Retina (tissue), 1 donor: ENCODE measurements at places on chromosomes 7 and 10.
A peak's percentile ranks its signal among the peaks of the same experiment; 100 is the strongest.

DNA sequence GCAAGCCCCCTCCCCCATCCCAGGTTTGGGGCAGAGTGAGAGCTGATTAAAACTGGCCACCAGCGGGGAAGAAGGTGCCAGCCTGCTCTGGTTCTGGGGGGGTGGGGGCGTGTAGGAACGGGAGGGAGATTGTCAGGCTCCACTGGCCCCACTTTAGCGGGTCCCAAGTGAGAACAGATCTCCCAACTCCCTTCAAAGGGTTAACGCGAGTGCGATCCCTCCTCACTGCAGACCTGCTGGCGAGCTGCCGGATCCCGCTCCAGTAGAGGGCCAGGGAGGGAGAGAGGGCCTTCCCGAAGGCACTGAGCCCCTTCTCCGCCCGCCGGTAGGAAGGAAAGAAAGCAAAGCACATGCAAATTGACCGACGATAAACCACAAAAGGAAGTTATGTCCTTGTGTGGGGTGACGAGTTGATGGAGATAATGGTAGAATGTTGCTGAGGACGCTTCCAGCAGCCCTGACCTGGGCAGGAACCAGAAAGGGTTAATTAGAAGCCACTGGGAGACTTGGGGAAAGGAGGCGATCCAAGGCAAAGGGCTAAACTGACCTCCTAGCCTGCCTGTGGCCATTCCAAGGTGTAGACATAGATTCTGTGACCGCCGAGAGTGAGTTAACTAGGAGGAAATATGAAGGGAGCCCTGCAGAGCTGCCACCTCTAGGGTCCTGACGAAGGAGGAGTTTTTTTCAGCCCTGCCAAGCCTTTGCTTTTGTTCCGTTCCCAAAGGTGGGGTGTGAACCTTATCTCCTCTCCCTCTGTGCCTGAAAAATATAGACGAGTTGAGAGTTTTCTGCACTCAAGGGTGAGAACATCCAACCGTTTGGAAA, 1.5 kb downstream of the NRG3 start:
- DNase-seq: peak; percentile 77

GRCh38 chr10:71964743-71965515, 734 bp downstream of the CHST3 start:
- peak; percentile 74 for DNase-seq

GRCh38 chr10:35462491-35462934, 126.2 kb downstream of the CCNY start:
- DNase-seq: peak; percentile 76

DNA sequence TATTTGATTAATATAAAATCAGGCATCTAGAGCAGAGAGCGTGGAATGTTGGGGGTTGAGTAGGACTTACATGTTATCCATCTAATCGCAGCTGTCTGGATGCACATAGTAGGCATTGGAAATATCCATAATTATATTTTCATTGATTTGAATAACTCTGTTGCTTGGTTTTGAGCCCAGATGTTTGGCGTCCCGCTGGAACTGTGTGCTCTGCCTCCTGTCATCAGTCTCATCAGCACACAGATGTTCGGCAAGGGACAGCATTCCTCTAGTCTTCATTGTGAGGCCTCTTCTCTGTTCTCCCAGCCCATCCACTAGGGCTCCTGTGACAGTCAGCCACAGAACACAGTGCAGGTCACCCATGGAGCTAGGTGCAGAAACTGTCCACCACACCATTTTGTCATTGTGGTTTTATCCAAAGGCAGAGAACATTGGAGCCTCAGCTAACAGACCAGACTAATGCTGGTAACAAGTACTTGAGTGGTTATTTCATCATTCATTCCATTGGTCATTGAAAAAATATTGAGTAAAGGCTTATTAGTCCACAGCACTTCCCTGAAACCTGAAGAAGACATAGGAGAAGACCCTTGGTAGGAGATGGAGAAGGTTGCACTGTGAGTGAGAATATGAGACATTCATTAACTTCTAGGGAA, 927.4 kb downstream of the LRMDA start:
- DNase-seq: no peak

DNA sequence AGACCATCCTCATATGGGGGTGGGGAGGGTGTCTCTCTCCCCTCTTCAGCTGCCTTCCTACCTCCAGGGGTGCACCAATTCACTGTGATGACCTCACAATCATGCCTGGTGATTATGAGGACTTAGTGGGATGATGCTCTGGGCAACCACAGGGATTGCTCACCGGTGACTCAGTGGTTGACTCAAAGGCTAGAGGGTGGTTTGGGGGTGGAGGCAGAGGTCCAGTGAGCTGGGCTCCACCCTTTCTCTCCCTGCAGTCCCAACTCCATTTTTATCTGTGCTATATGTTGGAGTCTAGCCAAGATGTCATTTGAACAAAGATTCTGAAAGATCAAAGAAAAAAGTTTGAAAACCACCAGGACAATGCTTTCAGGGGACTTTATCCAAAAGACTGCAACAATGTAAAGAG, 286.9 kb downstream of the KCNMA1 start:
- no peak for DNase-seq

- no peak for DNase-seq
These were observed 19.5 kb upstream of the ITGB8 start for GRCh38 chr7:20310963-20311742.

DNA sequence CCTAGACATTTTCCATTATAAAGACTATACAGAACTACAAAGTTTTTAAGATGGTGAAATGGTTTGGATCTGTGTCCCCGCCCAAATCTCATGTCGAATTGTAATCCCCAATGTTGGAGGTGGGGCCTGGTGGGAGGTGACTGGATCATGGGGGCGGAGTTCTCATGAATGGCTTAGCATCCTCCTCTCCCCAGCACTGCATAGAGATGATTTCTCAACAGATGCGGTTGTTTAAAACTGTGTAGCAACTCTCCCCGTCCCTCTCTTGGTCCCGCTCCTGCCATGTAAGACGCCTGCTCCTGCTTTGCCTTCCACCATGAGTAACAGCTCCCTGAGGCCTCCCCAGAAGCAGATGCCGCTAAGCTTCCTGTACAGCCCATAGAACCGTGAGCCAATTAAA, 1.6 kb downstream of the FAM133B start:
- no peak for DNase-seq

- DNase-seq: peak; percentile 16
These were observed 106.9 kb upstream of the RHEB start for GRCh38 chr7:151626422-151627115.

GRCh38 chr10:11724938-11725776, 17.0 kb upstream of the ECHDC3 start:
- no peak for DNase-seq

DNA sequence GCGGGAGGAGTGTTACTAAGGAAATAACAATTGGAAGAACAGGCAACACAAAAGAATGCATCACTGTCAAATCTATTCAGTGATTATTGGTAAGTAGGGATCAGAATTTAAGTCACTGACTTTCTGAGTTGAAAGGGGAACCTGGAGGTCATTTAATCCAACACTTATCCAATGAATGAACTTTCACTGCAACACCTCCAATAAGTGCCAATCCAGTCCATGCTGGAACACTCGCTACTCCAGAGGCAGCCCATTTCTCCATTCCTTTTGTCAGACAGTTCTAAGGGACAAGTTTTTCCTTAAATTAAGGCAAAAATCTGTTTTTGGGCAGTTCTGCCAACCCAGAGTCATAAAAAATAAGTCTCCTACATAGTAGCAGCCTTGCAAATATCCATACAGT, 29.5 kb downstream of the FRA10AC1 start:
- no peak for DNase-seq

DNA sequence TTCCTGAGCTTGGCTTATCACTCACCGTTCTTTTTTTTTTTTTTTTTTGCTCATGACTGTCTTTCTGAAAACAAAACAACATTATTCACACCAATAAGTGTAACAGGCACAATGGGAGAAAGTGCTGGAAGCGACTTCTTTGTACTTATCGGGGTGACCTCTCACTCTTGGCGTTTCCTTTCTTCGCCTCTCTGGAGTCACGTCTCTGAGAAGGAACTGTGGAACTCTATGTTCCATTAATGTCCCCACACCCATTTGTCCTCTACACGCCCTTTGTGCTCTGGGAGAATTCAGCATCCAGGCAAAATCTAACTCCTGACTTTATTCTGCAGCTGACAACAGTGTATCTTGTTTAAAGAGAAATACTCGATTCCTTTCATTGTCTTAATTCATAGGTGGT, 70.8 kb upstream of the FAM204A start:
- no peak for DNase-seq

DNA sequence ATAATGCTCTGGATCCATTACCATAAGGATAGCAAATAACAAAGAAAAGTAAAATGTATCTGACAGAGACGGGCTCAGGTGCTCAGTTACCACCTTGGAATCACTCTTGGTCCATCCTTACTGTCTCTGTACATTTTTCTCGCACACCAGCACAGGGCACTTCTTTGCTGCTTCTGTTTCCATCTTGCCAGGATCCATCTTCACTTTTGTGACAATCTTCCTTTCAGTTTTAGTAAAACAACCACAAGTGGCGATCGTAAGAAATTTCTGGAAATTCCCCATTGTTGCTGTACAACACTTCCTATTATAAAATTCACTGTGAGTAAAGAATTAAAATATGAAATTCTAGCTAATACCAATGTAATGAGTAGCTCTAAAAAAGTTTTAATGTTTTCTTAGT, 695.5 kb downstream of the GRM8 start:
- no peak for DNase-seq

- DNase-seq: no peak
These were observed 43.9 kb downstream of the FOXK1 start for GRCh38 chr7:4725850-4726450.

GRCh38 chr10:93064874-93065660, 4.5 kb downstream of the CYP26C1 start:
- no peak for DNase-seq

DNA sequence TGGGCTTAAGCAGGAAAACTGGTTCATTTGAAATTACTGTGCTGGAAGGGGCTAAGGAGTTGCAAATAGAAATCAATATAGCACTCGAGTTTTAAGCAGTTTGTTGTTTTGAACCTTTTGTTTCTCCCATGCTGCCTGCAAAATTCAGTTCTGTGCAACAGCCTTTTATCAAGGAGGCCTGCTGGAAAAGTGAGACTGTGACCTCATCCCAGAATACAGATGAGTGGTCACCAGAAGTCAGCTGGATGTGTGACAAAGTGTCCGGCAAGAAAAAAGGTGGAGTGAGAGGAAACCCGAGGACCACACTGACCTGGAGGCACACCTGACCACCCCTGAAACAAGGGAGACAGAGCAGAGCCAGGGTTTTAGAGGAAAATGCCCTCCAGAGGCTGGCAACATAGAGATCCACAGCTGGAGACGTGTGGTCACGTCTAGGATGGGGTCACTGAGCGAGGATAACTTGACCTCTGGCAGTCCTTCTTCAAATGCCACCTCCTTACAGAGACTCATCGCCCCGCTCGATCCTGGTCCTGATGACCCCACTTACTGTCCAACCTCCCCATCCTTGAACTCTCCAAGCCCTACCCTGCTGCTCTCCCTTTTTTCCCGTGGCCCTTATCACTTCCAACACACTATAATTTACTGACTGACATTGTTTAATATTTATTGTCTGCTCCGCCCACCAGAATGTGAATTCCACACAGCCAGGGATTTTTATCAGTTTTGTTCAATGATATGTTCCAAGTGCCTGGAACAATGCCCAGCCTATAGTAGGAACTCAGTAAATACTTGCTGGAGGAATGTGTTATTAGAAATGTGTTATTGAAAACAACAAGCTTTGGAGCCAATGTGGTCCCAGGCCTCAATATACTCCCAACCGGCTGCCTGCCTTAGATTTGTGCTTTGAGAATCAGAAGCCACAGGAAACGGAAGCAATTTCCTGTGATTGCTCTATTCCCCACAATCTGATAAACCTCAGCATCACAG, 243.8 kb downstream of the GLI3 start:
- DNase-seq: no peak

DNA sequence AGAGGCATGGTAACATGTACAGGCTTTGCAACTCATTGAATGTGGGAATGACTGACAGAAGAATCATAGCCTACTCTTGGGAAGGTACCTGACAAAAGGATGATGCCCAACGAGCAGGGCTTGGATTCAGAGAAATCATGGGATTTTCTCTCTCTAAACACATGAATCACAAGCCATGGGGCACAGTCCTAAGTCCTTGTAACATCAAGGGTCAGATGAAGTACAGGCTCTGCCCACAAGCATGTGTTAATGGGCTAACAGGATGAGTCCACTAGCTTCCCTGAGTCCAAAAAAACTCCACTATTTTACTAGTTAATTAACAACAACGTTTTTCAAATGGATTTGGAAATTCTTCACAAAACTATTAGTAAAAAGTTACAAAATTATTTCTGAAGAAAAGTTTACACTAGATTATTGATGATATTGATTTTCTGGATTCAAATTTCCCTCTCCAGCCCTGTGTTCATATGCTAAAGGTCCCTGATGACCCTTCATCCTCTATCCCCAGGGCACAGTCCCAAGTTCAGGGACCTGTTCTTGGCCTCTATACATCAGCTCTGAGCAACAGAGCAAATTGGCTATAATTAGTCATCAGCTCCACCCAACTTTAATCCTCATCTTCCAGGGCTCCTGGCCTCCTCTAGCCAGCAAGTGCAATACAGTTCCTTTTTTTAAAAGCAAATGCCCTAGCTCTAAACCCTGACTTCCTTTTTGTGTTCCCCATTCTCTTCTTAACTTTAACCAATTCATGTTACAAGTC, 99.8 kb downstream of the GSAP start:
- DNase-seq: no peak

DNA sequence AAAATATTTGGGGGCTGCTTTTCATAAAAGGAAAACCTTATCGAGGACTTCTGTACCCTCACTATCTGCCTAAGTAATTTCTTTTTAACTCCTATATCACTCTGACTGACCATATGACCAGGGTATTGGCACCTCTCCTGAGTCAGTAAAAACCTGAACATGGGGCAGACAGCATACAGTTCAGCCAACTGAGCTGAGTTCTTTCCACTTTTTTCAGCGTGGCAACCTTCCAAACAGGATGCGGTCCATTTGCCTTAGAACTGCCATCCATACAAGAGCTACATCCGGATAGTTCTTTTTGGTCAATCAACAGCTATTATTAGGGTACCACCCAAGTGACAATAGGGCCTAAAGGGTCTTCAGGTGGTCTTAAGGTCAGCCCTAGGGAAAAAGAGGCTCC, 122.6 kb downstream of the MARCHF5 start:
- DNase-seq: no peak

DNA sequence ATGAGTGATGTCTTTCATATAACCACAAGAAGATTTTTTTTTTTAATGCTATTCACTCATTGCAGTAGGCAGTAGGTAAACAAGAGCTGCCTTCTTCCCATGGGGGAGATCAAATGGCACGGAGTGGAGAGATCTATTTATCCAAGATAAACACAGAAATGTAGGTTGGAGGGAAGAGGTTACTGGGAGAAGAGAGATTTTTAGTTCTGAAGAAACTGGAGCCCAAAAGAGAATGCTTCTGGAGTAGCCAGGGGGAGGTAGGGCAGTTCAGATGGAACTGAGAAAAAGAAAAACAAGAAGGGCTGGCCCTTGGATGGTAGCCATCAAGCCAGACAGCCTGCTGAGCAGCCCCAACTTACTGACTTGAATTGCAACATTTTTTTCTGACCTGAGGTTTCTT, 270.1 kb upstream of the TPK1 start:
- DNase-seq: no peak

DNA sequence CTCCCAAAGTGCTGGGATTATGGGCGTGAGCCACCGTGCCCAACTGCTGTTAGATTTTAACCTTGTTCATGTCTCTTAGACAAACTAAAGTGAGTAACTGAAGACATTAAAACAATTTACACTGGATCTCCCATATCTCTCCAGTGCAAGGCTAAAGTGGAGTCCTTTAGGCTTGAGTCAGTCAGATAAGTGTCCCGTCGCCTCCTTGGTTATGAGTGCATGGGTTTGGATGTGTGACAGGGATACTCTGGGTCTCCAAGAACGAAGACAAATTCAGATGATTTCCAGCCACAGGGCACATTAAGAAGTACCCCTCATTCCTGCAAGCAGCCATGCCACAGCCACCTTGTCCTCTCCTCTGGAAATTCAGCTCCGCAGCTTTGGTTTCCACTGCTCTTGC, 66.1 kb upstream of the PDZD8 start:
- no peak for DNase-seq
